ENCODE measurements at places on chromosomes 13 and 19. TPM values are rescaled to one million over a fixed set of nuclear protein-coding genes. Genes with fewer than 3 reads are reported as not detected.

DNA sequence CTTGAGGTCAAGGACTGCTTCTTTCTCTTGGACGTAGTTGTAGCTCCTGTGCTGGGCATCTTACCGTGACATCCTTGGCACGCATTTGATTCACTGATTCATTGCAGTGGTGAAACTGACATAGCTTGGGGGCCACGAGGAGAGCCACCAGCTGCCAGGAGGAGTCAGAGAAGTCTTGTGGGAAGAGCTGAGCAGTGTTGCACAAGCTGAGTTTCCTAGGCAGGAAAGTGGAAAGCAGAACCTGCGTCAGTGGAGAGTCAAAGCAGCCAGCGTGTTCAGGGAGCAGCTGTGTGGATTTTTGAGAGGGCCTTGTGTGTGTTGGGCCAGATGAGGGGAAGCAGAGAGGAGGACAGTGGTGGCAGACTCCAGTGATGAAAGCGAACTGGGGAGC is 5.3 kb upstream of the GPR183 start:
- no peak for DNase-seq

GRCh38 chr19:50178320-50178719 is 15.2 kb upstream of the IZUMO2 start:
- DNase-seq = no peak

DNA sequence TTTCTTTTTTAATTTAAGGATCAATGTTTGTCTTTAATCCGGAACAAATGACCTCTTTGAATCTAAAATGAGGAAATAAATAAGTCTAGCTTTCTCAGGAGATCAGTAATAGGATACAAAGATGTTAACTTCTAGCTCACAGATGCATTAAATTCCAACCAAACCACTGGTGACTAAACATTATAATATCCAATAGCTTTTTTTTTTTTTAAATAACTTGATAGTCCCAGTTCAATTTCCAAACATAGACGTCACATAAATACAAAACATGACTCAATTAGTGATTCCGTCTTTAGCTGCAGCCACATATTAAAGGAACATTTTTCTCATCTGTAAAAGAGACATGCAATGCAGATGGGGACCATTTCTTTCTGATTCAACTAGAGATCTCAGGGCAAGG is 390.5 kb upstream of the PCDH9 start:
- DNase-seq = no peak

GRCh38 chr13:57996717-57997116 is 365.2 kb downstream of the PCDH17 start:
- DNase-seq = no peak

DNA sequence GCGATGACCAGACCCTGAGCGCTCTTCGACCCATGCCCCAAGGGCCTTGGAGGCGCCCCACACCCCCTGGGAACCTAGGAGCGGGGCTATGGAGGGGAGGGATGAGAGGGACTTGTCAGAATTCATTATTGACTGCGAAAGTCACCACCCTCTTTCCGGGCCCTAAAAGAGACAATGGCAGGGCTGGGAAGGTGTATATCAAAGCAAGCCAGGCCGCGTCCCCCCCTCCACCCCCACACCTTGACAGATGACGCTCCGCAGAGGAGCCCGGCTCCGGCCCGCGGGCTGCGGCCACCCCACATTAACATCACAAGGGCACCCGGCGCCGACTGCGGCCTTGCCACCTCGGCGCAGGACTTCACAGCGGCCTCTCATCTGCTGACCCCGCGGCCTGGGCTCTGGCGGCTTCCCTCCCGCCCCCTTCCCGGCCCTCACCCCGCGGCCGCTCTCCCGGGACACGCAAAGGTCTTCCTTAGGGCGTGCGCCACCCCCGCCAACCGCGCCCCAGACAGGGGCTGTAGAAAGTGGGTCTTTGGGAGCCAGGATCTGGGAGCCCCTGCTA is 2.4 kb downstream of the CDX2 start:
- no peak for DNase-seq

DNA sequence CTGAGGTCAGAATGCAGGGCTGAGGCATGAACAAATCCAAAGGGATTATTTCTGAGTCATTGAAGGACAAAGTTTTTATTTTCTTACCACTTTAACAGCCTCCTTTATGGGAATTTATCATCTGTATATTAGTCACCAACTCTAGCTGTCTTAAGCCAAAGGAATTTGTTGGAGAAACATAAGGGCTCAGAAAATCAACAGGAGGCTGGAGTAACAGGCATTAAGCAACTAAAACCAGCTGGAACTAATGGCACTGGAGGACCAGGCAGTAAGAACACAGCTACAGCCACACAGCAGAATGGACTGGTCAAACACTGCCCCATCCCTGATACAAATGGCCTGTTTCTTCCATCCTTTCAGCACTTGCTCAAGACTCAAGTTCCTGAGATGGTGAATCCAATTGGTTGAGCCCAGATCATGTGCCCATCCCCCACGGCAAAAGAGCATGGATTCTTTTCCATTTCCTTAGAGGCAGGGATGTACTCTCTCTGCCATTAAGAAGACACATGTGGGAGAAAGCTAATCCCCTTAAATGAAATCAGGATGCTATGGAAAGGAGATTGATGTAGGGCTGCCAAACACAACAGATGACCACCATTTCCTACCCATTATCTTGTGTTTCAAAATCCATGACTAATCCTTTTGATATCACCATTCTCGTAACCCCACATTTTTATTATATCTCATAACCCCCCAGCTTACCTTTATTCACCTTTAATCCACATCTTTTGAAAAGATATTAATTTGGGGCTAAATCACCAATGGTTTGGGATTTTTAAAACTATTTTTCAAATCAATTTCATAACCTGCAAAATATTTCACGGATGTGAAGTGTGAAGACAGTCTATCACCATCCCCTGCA is 157.0 kb upstream of the FNDC3A start:
- DNase-seq = no peak

DNA sequence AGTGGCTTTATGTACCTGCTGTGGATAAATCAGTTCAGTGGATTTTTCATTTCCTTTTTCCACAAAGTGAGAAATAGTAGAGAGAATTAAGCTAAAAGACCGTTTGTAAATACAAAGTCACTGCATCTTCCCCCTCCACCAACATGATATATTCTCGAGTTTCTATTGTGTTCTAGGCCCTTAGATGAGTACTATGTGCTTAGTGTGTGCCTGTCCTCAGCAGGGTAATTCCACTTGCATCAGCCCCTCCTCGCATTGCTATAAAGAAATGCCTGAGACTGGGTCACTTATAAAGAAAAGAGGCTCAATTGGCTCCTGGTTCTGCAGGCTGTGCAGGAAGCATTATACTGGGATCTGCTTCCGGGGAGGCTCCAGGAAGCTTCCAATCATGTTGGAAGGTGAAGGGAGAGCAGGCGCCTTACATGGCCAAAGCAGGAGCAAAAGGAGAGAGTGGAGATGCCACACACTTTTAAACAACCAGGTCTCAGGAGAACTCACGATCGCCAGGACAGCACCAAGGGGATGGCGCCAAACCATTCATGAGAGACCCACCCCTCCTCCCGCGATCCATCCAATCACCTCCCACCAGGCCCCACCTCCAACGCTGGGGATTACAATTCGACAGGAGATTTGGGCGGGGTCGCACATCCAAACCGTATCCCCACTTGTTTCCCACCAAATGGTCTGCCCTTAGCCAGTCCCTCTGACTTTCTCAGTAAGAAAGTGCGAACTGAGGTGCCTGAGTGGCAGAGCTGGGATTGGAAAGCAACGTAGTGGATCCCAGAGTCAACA is 102.3 kb upstream of the ABCC4 start:
- DNase-seq = no peak

- DNase-seq = no peak
These were observed 7.9 kb upstream of the MAB21L1 start for GRCh38 chr13:35484384-35484783.

DNA sequence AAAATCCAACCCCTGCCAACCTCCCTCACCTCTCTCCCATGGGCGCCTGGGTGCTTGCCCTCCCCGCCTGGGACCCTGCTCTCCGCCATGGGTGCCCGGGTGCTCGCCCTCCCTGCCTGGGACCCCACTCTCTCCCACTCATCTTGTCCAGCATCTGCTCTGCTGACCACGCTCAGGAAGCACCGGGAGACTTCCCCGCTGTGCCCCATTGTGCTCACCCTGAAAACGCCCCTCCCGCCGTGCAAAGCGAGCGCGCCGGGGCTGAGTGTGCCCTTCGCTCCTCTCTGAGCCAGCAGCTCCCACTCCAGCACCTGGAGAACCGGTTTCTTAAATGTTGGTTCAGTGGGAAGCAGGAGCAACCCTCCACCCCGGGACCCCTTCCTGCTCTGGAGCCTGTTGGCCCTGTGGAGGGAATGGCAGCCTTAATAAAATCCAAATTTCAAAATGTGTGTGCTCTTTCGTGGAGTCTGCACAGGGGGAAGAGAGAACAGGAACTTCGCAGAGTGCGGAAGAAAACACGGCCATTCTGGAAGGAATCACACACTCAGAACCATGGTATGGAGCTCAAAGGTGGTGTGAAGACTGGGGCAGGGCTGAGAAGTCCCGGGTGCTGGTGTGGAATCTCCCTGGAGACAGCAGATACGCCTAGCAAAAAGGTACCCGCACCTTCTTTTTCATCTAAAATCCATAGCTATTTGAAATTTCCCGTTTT is 23.1 kb upstream of the CDC16 start:
- DNase-seq = no peak

GRCh38 chr19:3075605-3076431 is 13.5 kb upstream of the TLE5 start:
- peak; percentile 54 for DNase-seq

- DNase-seq = no peak
These were observed 35.5 kb downstream of the CBY2 start for GRCh38 chr13:45737571-45738017.

DNA sequence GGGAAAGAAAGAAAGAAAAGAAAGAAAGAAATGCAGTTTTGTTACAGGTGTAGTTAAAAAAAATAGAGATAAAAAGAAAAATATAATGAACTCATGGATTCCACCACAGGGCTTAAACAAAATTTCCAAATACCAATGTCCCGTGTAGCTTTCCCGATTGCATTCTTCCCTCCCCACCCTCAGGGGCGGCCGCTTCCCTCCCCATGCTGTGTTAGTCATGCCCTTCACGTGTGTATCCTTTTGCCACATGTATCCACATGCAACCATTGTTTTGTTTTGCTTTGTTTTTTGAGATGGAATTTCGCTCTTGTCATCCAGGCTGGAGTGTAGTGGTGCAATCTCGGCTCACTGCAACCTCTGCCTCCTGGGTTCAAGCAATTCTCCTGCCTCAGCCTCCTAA is 3.6 kb upstream of the KMT5C start:
- DNase-seq = no peak

GRCh38 chr13:96935901-96936300 is 58.4 kb downstream of the OXGR1 start:
- DNase-seq = no peak

GRCh38 chr13:87536499-87536898 is 134.7 kb upstream of the SLITRK5 start:
- no peak for DNase-seq

DNA sequence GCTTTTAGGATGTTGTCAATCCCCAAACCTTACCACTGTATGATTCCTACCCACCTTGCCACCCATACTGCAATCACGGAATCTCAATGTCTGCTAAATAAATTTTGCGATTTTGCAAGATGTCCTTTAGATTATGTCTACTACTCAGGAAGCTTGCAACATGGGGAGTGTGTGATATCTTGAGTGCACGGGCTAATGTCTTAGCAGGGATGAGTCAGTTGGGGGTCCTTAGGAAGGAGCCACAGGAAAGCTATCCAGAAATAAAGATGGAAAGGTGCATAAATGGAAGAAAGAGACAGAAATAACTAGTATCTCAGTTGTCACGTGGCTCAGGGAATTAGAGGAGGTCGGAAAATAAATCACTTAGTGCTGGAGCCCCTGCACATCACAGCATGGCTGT is 77.1 kb downstream of the NALCN start:
- DNase-seq = no peak

DNA sequence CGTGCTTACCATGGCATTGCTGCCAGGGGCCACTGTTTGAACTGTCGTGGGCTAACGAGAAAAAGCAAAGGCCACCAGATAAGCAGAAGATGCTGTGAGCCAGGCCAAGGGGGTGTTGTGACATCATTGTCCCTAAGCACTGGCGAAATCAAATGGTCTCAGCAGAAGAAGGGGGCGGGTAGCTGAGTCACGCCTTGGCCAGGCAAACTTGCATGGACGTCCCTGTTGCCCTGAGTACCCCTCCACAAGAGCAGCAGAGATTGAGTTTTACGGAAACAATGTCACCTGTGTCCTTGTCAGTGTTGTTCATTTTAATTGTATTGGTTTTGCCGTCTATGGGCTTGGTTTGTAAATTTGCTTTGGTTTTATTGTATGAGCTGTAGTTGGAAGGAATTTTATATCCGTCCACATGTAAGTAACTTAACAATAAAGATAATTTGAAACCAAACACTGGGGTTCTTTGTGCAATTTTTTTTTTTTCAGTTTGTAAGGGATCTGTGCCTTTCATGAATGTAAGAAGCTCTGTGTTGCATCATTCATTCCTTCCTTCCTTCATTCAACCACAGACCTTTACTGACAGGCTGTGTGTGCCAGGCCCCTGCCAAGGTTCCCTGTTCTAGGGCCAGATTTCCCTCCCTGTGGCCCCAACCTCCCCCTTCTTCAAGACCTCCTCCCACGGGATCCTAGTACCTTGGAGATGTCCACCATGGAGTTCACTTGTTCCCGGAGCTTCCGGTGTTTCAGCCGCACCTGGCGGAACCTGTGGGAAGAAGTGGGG is 12.3 kb downstream of the KCNN4 start:
- no peak for DNase-seq

GRCh38 chr19:29841559-29842367 is 30.0 kb downstream of the CCNE1 start:
- no peak for DNase-seq

GRCh38 chr13:29800687-29801086 is 49.7 kb downstream of the UBL3 start:
- no peak for DNase-seq

DNA sequence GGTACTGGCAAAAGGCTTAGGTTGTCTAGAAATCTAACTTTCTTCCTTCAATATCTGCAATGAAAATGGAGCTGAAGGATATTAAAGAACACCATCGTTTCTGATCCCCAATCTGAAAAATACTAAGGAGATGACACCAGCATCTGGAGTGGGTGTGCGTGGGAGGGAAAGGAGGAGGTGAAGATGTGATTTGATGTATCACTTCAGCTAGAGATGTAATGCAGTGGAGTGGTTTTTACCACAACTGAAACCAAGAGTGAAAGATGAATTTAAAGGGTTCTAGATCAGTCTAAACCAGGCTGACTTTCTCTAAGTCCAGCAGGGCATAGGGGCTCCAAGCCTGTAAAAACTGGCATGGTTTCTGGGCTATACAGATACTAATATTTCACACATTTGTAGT is 148.4 kb downstream of the AKAP11 start:
- no peak for DNase-seq

GRCh38 chr13:94641409-94641941 is 39.8 kb downstream of the GPR180 start:
- DNase-seq = no peak

GRCh38 chr13:101017123-101017872 is 342.7 kb upstream of the TMTC4 start:
- DNase-seq = no peak

- DNase-seq = no peak
These were observed 24.0 kb downstream of the USP12 start for GRCh38 chr13:27147530-27148170.

GRCh38 chr19:57506163-57506562 is 6.4 kb downstream of the ZNF773 start:
- no peak for DNase-seq

IGSF23 gene
- total RNA-seq = not detected

PINLYP gene
- total RNA-seq = 4.9 TPM

UQCR11 gene
- total RNA-seq = 171 TPM

GNG7 gene
- 0.13 TPM for total RNA-seq

Data from activated T-helper 1 cell treated with anti-CD3 and anti-CD28 coated beads, Interleukin-12 subunit alpha, Interleukin-12 subunit beta, Interleukin-2, Interleukin-4 antibody, amounts not matched to agents 30 ng/mL and 10 ng/mL and 1 ng/mL, durations not matched to agents 14 hours and 24 hours and 36 hours (primary cell).